ENCODE measurements at places on chromosomes 11 and 22.

DNA sequence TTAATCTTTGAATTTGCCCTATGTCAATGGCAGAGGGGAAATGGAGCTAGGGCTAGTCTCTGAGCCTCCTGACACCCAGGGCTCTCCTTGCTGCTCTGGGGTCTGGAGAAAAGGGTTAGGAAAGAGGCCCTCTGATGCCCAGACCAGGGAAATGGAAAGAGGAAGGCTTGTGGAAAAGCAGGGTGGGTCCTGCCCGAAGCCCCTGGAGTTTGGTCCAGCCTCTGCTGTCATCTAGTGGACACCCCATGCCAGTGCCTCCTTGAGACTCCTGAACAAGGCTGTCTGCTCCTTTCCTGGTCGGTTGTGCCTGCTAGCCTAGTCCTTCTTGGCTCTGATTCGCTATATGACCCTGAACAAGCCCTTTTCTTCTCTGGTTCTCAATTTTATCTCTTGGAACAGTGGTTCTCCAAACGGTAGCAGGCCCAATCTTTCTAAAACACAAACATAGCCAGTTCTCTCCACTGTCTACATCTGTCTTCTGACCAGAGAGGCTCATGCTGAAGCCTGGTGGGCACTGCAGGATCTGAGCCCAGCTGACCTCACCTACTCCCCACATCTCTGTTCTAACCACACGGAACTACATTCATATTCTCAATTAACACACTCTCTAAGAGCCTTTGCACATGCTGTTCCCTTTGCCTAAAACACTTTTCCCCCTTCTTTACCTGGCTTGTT lies 8.8 kb upstream of the PLA2G3 start:
- no peak for DNase-seq

- no peak for DNase-seq
Measured at GRCh38 chr22:19522190-19522880, 1.9 kb downstream of the CLDN5 start.

DNA sequence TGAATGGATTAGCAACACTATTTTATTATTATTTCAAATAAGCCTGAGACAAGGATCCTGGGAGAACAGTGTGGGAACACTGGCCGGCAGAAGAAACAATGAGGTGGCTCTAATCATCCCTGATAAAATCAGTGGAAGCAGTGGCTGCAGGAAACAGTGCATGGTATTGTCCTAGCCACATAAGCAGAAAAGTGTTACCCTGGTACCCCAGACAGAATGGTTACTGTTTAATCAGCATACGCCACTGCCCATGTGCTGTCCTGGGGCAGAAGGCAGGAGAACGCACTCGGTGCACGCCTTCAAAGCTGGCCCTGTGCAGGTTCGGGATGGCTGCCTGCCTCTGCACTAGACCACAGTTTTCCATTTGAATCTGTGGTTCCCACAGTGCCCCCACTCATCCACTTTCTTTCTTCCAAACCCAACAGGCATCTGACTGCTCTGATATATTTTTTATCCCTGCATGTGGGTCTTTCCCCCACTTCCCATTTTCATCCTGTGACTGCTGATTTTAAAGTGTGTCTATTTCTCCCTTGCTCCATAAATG lies 25.7 kb downstream of the OPCML start:
- DNase-seq, result no peak

GRCh38 chr11:126317756-126318573 lies 14.1 kb downstream of the DCPS start:
- DNase-seq, result no peak

GRCh38 chr11:114019046-114019445 lies 40.5 kb upstream of the ZBTB16 start:
- no peak for DNase-seq

DNA sequence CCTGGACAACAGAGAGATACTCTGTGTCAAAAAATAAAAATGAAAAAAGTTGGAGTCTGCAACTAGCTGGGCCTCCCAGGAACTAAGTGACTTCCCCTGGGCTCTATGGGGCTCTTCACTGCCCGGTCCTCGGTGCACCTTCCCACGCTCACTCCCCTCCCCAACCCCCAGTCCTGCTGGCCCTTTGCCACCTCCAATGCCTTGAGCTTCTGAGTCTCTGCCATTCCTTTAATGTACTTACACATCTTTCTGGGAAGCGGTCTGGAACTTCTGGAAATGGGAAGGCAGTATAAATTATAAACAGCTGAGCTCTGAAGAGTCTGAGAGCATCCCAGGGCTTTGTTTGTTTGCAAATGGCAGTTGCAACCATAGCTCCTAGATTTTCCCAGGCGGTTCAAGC lies 5.9 kb upstream of the BATF2 start:
- DNase-seq, result no peak

DNA sequence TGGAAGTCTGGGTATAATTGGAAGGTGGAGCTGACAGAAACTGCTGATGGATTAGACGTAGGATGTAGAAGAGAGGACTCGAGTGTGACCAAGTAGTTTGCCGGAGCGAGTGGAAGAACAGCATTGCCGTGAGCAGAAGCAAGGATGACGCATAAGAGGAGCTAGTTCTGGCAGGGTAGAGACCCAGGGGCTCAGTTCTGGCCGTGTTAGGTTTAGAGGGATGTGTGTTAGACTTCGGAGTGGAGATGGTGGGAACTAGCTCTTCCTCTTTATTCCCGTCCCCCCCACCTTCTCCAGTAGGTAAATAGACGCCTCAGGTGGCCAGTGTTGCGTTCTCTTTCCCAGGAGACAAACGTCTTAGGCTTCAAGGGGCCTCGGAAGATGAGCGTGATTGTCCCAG lies 19.1 kb downstream of the TUB start:
- no peak for DNase-seq

- no peak for DNase-seq
Measured at GRCh38 chr11:128515086-128515485, 72.3 kb downstream of the ETS1 start.

DNA sequence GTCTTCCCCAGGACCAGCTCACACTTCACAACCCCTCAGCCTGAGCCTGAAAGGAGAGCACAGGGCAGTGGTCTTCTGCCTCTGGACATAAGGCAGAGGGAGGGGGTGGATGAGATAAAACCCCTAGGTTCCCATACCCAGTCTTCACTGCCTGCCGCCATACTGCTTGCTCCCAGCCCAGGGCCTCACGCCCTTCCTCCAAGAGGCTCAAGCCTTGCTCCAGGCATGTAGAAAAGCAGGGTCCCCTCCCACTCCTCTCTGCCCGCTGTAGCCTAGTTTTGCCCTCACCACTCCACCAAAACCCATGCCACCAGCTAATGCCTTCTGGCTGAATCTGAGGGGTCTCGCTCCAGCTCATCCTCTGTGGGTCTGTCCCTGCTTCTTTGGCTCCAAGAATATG lies 5.2 kb downstream of the ARRB1 start:
- DNase-seq, result no peak

DNA sequence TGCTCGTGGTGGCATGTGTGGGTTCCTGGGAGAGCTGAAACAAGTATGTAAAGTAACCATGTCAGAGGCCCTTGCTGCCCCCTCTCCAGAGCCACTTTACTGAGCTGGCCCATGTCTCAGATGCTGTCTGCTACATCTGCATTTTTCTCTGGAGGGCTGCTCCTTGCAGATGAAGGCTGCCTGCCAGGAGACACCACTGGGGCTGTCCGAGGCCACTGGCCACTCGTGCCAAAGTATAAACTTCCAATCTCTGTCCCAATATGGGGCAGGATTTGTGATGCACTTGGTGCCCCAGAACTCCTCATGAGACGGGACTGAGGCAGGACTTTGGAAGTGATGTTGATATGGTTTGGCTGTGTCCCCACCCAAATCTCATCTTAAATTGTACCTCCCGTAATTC lies 478.4 kb upstream of the B3GAT1 start:
- no peak for DNase-seq

DNA sequence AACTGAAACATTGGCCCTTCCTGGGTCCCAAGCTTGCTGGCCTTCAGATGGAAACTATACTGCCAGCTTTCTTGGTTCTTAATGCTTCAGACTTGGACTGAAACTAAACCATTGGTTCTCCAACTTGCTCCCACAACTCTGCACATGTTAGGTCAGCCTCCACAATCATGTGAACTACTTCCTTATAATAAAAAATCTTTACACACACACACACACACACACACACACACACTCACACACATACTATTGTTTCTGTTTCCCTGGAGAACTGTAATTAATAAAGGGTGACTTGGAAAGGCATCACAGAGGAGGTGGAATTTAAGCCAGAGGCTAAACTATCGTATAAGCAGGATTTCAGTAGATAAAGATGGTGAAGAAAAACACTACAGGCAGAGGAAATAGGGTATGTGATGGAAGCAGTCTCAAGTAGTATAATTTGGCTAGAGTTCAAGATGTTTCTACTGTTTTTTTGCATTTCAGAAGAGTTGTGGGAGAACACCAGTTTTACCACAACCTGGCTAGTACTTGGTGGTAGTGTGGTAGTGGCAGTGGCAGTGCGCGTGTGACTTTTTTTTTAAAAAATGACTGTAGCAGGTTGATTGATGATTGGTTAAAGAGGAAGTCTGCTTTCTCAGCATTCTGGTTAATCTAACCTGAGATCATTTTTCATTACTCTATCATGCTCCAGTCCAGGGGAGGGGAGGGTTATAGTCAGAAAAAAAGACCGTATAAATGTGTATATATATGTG lies 70.1 kb downstream of the PDE3B start:
- DNase-seq, result no peak

GRCh38 chr11:117940736-117941135 lies 11.5 kb upstream of the TMPRSS13 start:
- DNase-seq, result no peak

GRCh38 chr22:38955926-38956325 lies 1.5 kb upstream of the APOBEC3A start:
- DNase-seq, result no peak

DNA sequence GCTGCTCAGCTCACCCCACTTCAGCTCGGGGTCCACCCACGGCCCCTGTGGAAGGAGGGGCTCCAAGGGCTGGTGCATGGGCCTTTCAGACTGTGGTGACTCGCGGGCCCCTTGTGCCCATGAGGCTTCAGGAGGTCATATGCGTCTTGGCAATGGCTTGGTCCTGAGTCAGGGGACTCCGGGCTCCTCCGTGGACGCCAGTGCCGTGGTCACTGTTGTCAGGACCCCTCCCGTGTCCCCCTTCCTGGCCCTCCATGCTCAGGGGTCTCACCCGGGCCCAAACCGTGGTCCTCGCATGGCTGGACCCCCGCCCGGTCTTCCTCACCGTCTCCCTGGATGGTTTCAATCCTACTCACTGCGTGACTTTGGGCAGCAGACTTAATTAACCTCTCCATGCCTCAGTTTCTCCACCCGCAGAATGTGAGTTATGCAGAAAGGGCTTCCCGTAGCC lies 436.4 kb downstream of the TBC1D22A start:
- no peak for DNase-seq

DNA sequence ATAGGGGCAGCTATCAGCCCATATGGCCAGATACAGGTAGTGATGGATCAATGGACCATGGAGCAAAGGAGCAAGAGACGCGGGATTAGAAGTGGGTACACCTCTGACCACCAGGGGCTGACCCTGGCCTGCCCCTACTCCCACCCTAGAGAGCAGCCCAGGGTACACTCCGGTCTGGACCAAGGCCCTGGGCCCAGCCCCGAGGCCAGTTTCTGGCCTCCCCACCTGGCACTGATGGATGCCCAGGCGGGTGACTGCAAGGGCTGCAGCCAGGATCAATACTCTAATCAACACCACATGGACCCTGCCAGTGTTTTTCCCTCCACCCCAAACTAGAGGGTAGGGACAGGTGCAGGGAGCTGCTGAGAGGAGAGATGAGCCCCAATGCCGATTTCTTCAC lies 74.1 kb upstream of the NECTIN1 start:
- DNase-seq, result no peak

DNA sequence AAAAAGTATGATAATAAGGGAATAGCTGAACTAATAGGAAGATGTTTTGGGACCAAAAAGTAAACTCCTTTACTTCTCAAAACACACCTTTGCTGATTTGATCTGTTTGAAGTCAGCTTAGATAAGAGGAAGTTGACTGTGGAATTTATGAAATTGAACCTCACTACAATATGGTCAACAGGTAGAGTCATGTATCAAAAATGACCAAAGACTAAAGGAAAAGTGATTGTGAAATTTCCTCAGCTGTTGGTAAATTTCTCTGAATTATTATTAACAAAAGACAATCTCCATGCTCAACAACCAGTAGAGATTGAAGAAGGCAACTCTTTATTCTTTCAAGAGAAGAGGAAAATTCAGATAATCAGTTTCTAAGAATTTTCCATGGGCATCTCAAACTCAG lies 826.5 kb downstream of the KCNA4 start:
- no peak for DNase-seq

DNA sequence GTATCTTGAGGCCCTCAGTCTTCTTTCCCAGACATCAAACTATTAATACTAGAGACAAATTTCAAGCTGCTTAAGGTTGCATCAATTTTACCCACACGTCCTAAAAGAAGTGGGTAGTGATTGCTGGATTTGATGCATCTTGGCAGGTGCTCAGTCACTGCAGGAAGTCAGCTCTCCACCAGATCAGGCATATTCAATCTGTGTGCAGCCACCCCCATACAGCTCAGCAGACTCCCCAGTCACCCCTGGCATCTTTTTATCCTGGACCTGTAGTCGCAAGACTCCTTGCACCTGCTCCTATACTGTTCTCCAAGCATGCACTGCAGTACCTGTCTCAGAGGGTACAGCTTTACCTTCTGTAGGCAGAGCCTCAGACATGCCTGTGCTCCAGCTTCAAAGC lies 343.1 kb upstream of the ISX start:
- no peak for DNase-seq

DNA sequence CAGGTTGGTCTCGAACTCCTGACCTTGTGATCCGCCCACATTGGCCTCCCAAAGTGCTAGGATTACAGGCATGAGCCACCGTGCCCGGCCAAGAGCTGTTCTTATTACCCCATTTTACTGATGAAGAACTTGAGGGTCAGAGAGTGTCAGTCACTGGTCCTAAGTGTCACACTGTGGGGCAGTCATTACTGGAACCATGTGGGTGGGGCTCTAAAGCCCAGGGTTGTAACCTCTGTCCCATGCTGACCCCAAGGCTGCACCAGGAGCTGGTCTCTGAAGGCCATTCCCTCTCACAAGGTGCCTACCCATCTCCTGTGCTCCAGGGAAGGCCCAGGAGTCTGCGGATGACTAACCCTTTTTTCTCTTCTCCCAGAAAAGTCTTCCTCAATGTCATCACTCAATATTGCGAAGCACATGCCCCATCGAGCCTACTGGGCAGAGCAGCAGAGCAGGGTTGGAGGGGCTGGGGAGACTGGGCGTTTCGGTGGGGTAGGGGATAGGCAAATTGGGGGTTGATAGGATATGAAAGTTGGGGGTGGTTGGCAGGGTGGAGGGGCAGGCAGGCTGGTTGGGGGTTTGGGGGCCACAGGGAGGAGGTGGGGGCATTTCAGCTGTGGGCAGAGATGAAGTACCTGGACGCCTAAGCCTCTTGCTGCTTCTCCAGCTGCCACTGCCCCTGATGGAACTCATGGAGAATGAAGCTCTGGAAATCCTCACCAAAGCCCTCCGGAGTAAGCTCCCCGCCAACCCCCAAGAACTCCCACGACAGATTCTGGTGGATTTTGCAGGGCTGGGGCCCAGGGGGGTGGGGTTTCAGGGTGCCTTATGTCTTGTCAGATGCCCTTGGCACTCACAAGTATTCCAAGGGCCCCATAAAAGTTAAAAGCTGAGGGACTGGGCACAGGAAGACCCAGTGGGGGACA lies 2.0 kb upstream of the ESRRA start:
- no peak for DNase-seq

GRCh38 chr11:85355921-85356320 lies 271.2 kb downstream of the DLG2 start:
- DNase-seq, result no peak
